Activated gamma-delta T cell treated with Interleukin-2 at 50 U/mL for 16 hours (primary cell): ENCODE measurements at places on chromosomes 6 and 20.
A peak's percentile ranks its signal among the peaks of the same experiment; 100 is the strongest.

DNA sequence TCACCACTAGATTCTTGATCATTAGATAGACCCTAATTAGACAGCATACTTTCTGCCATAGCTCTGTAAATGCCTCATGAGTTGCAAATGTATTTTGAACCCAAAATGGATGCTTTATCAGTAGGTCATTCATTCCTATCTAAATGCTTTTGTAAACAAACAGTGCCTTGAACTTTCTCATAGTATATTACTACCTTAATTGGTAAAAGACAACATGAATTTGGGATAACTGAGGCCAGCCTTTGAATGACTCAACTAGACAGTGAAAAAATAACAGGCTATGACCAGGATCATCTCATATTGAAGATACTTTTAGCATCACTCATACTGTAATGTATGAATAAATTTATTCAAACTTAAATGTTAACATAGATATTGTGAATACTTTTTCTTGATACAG, 37.0 kb upstream of the PRL start:
- DNase-seq, result no peak

GRCh38 chr6:32843331-32843978, 392 bp downstream of the PSMB8 start:
- DNase-seq, result no peak

GRCh38 chr20:5181958-5182357, 55.1 kb downstream of the CDS2 start:
- no peak for DNase-seq

GRCh38 chr20:60310560-60311349, 352.5 kb downstream of the CDH26 start:
- no peak for DNase-seq

DNA sequence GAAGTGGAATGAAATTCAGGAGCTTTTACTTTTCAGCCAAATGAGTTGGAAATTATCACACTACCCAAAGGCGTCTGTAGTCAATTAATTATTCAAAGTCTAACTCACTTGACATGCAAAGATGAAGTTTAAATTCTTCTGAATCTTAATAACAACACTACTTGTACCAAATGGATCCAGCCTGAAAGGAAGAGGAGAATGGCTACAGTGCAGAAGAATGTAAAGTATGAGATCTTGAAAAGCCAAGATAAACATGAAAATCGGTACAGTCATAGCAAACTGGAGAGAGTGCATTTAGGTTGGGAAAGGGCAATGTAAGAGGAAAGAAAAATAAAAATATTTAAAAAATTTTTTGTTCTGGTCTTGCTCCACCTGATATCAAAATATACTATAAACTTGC, 195.5 kb downstream of the SIM1 start:
- DNase-seq, result no peak

GRCh38 chr6:126640356-126640755, 300.4 kb downstream of the CENPW start:
- DNase-seq, result no peak

- no peak for DNase-seq
Measured at GRCh38 chr6:62288974-62289373, 2.9 kb upstream of the KHDRBS2 start.

GRCh38 chr6:14399635-14400034, 282.1 kb downstream of the CD83 start:
- DNase-seq, result no peak

DNA sequence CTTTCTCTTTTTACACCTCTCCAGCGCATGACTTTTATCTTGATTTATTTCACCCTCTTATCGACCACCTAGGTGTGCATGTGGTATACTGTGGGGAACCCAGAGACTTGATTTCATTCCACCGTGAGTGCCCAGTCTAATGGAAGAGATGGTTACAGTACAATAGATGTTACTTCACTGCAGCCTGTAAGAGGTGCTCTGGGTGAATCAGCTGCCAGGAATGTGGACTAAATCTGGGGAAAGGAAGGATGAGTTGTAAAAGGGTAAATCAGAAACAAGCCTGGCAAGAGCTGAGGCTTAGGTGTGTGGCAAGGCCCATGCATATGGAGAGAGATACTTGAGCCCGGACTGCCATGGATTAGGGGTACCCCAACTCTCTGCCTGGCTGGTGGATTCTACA, 7.4 kb downstream of the STK35 start:
- DNase-seq, result no peak

DNA sequence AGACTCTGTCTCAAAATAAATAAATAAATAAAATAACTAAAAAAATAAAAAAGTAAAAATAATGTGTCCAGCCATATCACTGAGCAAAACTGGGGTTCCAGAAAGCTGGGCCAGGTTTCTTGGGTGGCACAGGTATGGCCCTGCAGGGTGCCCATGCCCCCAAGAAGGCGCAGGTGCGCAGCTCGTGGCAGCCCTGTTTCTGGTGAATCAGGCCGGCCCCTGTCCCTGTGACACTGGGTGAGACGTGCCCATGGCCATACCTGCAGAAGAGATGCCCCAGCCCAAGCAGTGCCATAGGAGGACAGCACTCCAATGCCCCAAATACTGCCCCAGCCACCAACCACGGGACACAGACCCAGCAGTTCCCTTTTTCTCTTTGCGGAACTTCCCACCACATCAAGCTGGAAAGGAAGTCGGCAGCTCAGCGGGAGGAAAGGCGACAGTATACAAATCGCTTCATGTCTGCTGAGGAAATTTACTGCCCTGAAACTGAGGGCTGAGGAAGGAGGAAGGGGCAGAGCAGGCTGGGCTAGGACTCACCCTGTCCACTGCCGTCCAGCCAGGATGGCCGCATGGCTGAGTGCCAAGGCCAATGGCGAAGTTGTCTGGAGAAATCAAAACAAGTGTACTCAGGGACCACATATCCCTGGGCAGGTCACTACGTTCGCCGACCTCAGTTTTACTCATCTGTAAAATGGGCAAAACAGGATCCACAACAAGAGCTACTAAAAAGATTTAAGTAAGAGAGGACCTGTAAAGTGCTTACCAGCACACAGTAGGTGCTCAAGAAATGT, 55.4 kb downstream of the PREX1 start:
- no peak for DNase-seq

DNA sequence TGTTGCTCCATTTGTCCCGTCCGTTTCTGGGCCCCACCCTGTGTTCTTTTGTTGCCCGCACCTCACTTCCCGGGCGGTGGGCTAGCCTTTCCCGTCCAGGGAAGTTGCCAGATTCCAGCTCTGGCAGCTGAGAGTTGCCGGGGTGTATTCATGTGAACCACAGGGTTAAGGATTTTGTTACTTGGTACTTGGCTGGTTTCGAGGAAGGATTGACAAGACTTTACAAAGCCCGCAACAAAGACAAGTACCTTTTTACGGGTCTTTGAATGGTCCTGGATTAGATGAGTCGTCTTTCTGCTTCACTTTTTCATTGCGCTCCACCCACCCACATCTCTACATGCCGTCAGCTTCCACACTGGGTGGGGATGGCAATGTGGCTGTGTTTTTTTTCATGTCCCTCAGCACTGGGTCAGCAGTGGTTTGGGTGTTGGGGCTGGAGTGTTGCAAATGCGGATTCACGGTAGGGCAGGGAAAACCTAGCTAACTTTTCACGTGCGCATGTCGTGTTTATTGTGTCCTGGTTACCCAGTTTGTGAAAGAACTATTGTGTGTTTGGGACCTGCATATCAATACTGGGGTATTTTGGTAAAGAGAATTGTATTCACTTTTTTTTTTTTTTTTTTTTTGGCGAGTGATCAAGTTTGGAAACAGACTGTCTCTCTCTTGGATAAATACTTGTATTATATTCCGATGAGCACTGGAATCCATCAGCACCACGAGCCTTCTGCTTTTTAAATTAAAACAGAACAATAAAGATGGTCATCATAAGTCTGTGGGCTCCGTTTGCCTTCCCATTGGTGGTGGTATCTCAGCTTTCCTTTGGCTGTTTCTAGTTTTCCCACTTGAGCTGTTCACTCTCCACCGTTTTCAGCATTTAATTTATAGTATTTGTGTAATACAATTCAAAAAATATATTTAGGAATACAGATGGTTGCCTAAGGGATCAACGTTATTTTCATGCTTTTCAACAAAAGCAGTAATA, 1.2 kb downstream of the DUSP22 start:
- no peak for DNase-seq

GRCh38 chr6:113350461-113350860, 506.7 kb upstream of the MARCKS start:
- no peak for DNase-seq

DNA sequence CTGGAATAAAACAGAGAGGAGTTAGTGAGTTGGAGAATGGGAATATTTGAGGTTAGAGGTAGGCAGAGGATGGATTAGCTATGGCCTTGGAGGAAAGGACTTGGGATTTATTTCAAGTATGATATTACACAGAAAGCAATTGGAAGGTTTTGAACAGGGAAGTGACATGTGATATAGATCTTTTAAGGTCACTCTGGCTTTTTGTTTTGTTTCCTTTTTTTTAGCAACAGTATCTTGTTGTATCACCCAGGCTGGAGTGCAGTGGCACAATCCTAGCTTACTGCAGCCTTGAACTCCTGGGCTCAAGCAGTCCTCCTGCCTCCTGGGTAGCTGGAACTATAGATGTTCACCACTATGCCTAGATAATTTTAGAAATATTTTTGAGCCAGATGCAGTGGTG, 190.3 kb downstream of the UTRN start:
- DNase-seq, result no peak

GRCh38 chr6:167937948-167938911, 59.2 kb upstream of the KIF25 start:
- no peak for DNase-seq

DNA sequence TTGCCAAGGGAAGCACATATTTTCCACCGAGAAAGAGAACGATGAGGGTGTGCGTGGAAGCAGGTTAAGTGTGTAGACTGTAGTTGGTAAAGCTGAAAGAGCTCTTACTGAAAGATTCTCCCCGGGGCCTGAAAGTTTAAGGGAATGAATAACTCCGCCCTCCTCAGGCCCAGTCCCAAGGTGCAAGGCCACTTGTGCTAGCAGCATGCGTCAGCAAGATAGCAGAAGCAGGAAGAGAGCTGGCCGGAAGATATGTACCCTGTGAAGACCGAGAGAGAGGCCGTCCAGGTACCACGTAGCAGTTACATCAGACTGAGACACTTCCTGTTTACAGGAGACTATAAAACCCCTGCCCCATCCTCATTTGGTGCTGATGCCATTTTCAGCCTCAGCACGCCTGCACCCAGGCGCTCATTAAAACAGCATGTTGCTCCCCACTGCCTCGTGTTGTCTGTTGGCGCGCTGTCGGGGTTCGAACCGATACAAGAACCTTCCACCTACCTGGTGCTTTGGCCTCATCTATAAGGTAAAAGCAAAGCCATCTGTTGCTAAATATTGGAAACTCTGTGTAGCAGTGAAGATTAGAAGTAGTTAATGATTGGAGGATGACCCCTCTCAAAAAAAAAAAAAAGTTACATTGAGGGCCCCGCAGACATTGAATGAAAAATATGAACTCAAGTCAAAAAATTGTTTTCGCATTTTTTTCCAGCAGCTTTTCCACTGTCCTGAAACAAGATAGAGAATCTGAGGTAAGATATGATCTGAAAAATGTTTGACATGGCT, 18.6 kb upstream of the FAM135A start:
- DNase-seq, result no peak

DNA sequence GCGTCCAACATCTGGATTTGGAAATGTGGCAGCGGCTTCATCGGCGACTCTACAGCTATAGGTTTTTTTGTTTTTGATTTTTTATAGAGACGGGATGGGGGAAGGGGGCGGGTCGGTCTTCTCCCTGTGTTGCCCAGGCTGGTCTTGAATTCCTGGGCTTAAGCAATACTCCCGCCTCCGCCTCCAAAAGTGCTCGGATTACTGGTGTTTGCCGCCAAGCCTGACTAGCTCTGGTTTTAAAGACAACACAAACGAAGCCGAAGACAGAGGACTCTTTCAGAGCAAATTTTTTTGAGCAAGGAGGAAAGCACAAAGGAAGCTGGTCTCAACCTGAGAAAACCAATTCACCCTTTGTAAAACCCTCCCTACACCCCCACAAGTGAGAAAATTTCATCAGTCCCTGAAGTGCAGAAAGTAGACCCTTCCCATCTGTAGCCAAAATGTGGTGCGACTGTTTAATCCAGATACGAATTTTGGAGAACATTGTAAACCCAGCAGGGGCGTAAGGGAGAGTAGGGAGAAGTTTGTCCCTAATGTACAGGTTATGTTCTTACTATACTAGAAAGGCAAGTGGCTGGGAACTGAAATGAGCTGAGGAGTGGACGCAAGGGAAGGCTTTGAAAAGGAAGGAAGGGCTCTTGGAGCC, 185.9 kb downstream of the TRIM27 start:
- no peak for DNase-seq

GRCh38 chr6:154868143-154868594, 126.9 kb upstream of the TIAM2 start:
- DNase-seq, result no peak

- DNase-seq, result no peak
Measured at GRCh38 chr6:125357515-125358256, 55.9 kb upstream of the HDDC2 start.

- no peak for DNase-seq
Measured at GRCh38 chr20:38210741-38211140, 45.7 kb upstream of the TGM2 start.

GRCh38 chr6:42088101-42088591, 37.8 kb downstream of the TAF8 start:
- no peak for DNase-seq

- no peak for DNase-seq
Measured at GRCh38 chr6:44275749-44276648, 5.7 kb downstream of the TMEM151B start.

GRCh38 chr20:11406877-11407276, 510.8 kb upstream of the BTBD3 start:
- no peak for DNase-seq

DNA sequence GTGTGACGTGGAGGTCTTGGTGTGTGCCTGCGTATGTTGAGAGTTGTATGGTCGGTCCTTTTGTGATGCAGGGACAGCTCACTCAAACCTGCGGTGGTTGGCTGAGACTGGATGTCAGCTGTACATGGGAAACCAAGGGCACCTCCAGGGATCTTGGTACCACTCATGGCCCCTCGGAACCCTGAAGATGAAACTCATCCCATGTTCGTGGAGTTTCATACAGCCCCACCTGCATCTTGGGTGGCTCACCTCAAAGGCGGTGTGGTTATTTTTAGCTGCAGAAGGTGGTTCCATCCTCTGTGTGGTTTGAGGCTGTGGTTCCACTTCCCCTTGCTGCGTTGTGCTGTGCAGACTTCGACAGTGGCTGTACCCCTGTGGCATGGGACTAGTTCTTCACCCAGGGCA, 52.6 kb upstream of the SLC22A1 start:
- DNase-seq, result peak; percentile 33
